ENCODE measurements at places on chromosomes 2 and 18.

GRCh38 chr18:49251451-49251850, 209.0 kb downstream of the DYM start:
- no peak for DNase-seq

- DNase-seq: no peak
These were observed 170.9 kb upstream of the PXDN start for GRCh38 chr2:1915196-1915595.

DNA sequence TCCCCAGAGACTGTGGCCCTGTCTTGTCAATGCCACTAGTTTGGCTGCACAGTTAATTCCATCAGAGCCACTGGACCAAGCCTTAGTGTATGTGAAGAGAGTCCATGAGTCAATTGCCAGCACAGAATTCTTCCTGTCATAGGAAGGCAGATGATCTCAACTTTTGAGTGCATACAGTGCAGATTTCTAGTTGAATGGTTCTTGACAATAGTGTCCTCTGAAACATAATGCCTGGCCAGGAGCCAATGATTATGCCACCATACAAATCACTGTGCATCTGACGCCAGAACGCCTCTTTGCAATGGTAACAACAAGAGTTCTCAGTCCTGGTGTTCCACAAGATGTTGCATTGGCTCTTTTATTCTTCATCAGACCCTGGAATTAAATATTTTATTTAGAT, 7.1 kb downstream of the NEUROD1 start:
- DNase-seq: no peak

DNA sequence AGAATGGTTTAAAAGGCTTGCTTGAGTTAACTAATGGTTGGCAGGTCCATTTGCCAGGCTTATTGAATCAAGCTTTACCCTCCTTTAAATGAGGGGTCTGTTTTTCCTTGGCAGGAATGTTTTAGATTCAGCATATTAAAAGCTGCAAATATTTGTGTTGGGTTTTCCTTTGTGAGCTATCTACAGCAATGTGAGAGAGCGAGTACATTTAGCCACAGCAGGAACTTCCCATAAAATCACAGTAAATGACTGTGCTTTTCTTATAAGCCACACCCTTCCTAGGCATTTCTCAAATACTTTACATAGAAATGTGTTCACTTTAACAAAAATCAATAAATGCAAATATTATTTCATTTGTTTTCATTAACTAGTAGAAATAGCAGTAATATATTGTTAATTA, 23.9 kb downstream of the CALCRL start:
- DNase-seq: no peak

DNA sequence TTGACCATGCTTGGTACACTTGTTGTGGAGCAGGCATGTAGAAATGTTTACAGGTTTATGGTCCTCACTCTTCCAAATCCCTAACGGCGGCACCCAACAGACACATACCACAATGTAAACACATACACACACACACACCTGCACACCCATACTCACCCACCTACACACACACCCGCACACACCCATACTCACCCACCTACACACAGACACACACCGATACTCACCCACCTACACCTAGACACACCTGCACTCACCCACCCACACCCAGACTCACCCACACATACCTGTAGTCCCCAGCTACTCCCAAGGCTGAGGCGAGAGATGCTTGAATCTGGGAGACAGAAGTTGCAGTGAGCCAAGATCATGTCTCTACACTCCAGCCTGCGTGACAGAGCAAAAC, 1.5 kb upstream of the RAB6D start:
- DNase-seq: no peak

DNA sequence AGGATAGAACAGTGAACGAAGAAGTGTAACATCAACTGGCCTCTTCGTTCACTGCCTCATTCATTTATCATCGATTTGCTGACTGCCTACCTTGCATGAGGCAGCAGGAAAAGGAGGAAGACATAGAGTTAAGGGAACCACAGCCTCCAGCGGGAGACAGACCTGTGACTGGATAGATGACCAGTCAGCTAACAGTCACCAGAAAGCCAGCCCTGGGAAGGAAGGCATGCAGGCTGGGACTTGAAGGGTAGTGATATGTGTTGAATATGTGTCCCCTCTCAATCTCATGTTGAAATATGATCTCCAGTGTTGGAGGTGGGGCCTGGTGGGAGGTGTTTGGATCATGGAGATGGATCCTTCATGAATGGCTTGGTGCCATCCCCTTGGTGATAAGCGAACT, 58.3 kb downstream of the CTIF start:
- DNase-seq: no peak

DNA sequence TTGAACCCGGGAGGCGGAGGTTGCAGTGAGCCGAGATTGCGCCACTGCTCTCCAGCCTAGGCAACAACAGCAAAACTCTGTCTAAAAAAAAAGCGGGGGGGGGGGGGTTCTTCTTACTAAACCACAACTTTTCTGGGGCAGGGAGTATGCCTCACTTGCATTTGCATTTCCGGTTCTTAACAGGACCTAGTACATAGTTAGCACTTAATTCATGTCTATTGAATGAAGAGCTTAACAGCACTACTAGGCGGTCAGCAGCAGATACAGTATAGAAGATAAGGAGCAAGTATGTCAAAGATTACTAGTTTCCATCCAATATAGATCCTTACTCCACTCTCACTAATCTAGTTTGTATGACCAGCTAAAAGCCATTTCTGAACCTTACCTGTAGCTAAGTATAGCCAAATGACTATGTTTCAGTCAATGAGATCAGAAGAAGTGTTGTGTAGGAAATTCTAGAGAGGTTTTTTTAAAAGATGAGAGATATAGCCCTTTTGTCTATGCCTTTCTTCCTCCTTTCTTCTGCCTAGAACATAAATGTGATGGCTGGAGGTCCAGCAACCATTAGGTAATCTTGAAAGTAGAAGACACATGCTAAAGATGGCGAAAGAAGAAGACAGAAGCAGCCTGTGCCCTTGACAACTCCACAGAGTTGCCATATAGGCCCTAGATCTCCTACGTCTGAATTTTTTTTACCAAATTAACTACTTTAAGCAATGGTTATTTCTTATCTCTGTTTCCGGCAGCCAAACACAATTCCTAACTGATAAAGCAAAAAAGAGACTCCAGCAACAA, 11.3 kb downstream of the HYCC2 start:
- DNase-seq: no peak

GRCh38 chr18:26003817-26004216, 86.6 kb downstream of the SS18 start:
- DNase-seq: no peak

- DNase-seq: no peak
These were observed 6.5 kb downstream of the NCAPH start for GRCh38 chr2:96342085-96342484.

GRCh38 chr2:28751956-28752630, 463 bp downstream of the PPP1CB start:
- peak; percentile 72 for DNase-seq

All from AML-193 (cell line).